ENCODE measurements at places on chromosomes 7 and 10.

DNA sequence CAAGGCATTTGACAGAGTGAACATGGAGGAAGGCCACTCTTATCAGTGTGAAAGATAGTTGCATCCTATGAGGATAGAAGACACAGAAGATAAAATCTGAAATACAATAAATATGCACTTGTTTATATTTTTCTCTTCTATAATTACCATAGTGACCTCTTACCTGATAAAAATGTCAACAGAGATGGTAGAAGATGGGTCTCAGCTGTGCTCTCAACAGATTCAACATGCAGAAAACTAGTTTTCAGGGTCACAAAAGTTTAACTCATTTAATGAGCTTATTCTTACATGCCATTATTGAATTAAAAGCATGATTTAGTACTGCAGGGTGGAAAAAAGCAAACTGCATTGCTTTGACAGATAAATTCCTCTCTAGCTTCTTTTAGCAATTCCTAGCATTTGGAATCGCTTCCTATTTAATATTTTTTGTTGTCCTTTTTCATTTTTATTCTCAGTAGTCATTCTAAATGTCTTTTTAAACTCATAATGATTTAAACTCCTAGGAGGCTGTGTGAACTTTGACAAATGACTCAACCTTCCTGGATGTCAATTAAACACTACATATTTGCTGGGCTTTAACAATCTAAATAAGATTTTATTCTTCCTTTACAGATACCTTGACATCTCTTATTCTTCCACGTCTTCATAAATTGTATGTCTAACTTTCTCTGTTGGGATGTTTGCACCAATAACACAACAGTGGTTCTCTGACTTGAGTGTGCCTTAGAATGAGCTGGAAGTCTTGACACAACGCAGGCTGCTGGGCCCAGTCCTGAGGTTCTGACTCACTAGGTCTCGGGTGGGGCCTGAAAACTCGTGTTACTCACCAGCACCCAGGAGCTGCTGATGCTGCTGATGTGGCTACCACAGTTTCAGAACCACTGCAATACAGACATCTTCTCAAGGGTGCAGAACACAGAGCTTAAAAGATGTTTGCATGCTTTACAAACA, 565.5 kb upstream of the IGFBP3 start:
- no peak for DNase-seq

DNA sequence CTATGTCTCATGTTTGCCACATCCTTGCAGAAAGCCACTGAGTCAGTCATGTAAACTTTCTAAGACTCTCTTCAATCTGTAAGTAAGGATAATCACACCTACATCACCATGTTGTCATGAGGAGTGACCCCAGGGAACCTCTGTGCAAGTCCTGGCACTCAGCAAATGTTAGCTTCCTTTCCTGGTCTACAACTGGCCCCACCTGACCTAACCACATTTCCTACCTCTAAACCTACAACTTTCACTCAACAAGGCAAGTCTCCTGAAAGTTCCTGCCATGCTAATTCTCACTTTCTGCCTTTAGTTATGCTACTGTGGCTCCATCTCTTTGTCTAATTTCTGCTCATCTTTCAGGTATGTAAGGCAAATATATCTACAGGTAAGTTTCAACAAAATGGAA, 72.3 kb upstream of the SEM1 start:
- no peak for DNase-seq

DNA sequence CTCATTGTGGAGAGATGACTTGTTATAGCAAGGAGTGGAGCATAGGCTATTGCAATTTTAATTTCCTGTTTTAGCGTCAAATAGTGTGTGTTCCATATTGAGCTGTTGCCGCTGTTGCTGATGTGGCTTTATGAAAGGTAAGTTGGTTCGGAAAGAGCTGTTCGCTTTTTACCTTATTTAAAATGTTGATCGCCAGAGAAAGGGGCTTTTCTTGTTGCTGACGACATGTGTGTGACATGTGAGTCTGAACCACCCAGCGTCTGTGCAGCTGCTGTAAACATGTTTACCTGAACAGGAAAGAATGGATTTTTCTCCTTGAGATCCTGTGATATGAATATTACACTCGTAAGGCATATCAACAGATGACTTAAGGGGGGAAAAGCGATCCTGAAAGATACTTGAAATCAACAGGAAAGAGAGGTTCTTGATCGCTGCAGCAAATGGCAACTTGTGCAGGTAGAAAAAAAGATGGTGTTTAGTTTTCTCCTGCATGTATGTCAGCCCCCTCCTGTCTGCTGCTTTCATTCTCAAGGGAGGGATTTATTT, 2.5 kb downstream of the ZEB1 start:
- DNase-seq, result no peak

DNA sequence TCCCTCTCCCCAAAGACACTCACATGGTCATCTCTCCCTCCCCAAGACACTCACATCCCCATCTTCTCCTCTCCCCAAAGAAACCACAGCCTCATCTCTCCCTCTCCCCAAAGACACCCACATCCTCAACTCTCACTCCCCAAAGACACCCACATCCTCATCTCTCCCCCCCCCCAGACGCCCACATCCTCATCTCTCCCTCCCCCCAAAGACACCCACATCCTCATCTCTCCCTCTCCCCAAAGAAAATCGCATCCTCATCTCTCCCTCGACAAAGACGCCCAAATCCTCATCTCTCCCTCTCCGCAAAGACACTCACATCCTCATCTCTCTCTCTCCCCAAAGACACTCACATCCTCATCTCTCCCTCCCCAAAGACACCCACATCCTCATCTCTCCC, 31.5 kb downstream of the INSIG1 start:
- DNase-seq, result no peak

DNA sequence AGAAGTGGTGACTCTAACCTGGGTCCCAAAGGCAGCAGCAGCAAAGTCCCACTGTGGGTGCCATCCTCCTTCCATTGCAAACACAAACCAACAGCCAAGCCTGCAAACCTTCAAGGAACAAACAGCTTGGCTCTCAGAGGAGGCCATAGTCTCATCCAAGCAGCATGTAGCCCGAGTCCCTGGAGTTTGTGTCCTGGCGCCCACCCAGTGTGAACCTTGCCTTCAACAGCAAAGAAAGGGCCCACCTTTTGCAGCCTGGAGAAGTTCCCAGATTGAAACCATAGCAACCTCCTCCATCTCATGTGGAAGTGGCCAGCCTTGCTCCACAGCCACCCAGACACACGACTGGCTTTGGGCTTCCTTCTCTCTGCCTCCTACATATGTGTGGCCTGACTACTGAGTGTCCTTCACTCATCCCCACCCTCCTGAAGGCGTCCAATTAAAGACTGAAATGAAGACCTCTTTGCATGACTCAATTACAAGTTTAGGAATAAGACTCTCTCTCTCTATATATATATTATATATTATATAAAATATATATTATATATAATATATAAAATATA, 106.1 kb downstream of the C10orf90 start:
- DNase-seq, result no peak

Measured in stimulated activated CD8-positive, alpha-beta memory T cell treated with anti-CD3 and anti-CD28 coated beads, Interleukin-7, amount 100 ng/mL, for 4 hours (primary cell).